ENCODE measurements at places on chromosomes 12 and 14. TPM values are rescaled to one million over a fixed set of nuclear protein-coding genes. Genes with fewer than 3 reads are reported as not detected.

DNA sequence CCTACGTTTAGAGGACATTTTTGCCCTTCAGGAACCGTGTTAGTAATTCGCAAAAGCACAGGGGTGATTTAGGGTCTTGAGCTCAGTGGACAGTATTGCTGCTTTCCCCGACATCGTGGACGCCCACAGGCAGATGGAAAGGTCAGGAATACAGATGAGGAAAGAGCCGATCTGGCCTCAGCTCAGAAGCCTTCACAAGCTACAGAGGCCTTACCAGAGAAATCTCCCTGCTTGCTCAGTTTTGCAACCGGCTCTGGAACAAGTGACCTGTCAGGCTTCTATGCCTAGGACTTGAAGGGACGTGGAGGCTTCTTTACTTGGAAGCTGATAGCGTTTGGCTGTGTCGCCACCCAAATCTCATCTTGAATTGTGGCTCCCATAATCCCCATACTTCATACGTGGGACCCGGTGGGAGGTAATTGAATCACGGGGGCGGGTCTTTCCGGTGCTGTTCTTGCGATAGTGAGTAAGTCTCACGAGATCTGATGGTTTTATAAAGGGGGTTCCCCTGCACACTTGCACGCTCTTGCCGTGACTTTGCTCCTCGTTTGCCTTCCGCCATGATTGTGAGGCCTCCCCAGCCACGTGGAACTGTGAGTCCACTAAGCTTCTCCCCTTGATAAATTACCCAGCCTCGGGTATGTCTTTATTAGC, 332.5 kb downstream of the MED13L start:
- no peaks in the 10 kb centered on the region for H3K36me3 ChIP-seq
- no peak overlapping the region for H3K27ac ChIP-seq
- DNase-seq: no peak
- H3K27me3 ChIP-seq: no peaks in the 10 kb centered on the region

GRCh38 chr14:76564471-76565422, 188.8 kb downstream of the ESRRB start:
- no peaks in the 10 kb centered on the region for H3K27me3 ChIP-seq
- DNase-seq: no peak
- H3K4me1 ChIP-seq: no peaks in the 10 kb centered on the region
- H3K27ac ChIP-seq: no peak overlapping the region
- H3K36me3 ChIP-seq: no peaks in the 10 kb centered on the region
- H3K4me3 ChIP-seq: no peak overlapping the region

DNA sequence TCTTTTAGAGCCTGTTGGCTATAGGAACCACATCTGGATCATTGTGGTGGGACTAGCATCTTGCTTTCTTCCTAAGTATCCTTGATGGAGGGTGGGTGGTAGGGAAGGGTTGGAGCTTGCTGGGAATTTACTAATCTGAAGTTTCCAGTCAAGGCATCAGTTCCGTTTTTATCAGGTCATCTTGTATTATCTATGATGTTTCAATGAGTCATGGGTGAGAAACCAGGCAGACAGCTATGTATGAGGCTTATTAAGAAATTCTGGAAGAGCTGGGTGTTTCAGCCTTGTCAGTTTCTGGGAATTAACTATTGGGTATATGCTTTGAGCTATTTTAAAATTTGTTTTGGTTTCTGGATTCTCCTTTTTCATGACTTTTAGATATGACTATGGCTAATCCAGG, 11.3 kb downstream of the TSFM start:
- no peaks in the 10 kb centered on the region for H3K27me3 ChIP-seq
- no peak for DNase-seq
- peaks cover 4% of the 10 kb centered on the region for H3K4me1 ChIP-seq
- H3K36me3 ChIP-seq: peaks cover 46% of the 10 kb centered on the region
- H3K4me3 ChIP-seq: no peak overlapping the region
- H3K27ac ChIP-seq: no peak overlapping the region

- no peaks in the 10 kb centered on the region for H3K4me1 ChIP-seq
- H3K36me3 ChIP-seq: no peaks in the 10 kb centered on the region
- no peak for DNase-seq
- H3K27me3 ChIP-seq: no peaks in the 10 kb centered on the region
Measured at GRCh38 chr12:30988646-30989286, 62.2 kb downstream of the TSPAN11 start.

DNA sequence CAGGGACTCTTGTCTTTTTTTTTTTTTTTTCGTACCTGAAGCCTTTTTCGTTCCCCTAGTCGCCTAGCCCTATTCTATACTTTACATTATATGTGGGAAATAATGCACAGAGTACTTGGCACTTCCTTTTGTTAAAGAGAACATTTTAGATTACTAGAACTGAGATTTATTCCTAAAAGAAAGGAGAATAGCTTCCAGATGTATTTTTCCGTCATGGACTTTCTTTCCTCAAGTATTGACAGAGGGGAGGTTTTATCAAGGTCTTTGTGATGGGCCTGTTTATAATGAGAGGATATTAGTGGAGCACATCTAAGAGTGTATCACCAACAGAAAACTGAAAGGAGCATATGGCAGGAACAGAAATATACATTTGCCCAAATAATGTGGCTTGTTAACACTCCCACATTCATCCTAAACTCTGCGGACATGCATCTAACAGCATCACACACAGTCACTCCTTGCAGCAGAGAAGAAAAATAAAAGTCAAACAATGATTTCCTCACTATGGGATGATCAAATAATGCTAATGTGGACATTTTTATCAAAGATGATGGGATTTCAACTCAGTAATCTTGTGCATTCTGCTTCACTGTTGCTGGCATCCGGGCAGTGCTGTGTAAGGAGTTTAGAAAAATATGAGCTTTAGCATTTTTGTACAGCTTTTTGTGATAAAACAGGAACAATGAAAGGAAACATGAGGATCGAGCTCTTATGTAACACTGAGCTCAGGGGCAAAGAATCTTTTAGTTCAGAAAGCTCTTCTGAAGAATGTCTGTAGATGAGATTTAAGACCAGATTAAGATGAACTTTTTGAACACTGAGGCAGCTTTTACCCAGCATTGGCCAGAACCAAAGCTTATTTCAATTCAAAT, 183.1 kb downstream of the EGLN3 start:
- H3K36me3 ChIP-seq: no peaks in the 10 kb centered on the region
- no peak overlapping the region for H3K4me3 ChIP-seq
- no peak for DNase-seq
- peaks cover 5% of the 10 kb centered on the region for H3K27me3 ChIP-seq

GRCh38 chr12:6337958-6338433, 3.9 kb downstream of the TNFRSF1A start:
- peaks cover 50% of the 10 kb centered on the region for H3K4me1 ChIP-seq
- no peak overlapping the region for H3K27ac ChIP-seq
- H3K4me3 ChIP-seq: no peak overlapping the region
- H3K27me3 ChIP-seq: no peaks in the 10 kb centered on the region

DNA sequence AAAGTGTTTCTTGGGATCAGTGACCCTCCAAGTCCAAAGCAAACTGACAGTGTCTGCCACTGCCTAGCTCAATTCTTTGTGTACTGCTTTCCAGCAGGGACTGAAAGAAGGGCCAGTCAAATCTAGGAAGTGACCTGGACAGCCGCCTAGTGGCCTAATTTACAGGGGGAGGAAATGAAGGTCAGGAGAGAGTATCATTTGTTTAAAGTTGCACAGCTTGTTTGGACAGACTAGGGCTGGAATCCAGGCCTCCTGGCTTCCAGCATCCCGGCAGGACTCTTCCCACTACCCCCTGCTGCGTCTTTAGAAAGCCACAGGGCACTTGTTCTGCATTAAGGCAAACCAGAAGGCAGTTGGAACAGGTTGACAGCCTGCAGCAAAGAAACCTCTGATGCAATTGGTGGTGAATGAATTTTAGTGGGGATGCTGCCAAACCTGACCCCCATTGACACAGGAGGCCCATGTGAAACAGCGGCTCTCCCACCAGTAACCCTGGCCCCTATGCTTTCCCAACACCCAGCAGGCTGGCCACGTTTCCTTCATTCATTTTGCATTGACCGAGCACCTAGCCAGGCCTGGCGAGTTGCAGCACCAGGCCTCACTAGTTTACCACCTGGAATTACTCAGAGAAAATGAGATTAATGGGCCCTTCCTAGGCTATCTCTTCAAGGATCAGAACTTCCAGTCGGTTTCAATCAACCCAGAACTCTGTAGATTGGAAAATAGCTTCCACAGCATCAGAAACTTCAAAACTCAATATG, 28.2 kb downstream of the GALNT16 start:
- no peaks in the 10 kb centered on the region for H3K27me3 ChIP-seq
- no peak overlapping the region for H3K4me3 ChIP-seq
- H3K4me1 ChIP-seq: no peaks in the 10 kb centered on the region
- no peak overlapping the region for H3K27ac ChIP-seq
- no peaks in the 10 kb centered on the region for H3K36me3 ChIP-seq

DNA sequence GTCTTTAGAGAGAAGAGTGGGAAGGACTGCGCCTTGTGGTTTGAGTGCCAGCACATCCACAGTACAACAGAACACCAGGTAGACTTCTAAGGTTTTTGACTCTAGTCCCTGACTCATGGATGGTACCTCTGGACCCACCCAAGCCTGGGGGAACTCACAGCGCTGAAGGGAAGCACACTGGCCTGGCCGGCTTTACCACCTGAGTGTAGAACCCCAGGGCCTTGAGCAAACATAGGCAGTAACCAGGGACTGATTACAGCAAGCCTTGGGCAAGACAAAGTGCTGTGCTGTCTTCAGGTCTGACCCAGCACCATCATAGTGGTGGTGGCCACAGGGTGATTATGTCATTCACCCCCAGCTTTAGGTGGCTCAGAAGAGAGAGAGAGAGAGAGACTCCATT, 17.2 kb downstream of the EML5 start:
- H3K4me1 ChIP-seq: no peaks in the 10 kb centered on the region
- H3K27me3 ChIP-seq: no peaks in the 10 kb centered on the region
- H3K4me3 ChIP-seq: no peak overlapping the region
- peaks cover 2% of the 10 kb centered on the region for H3K36me3 ChIP-seq
- no peak overlapping the region for H3K27ac ChIP-seq

DNA sequence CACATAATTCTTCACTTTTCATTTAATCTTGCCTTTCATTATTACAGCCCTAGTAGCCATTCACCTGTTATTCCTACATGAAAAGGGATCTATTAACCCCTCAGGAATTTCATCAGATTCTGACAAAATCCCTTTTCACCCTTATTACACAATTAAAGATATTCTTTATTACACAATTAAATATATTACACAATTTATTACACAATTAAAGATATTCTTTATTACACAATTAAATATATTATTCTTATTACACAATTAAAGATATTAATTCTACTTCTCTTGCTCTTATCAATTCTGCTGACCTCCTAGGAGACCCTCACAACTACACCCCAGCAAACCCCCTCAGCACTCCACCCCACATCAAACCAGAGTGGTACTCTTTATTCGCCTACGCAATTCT, 77.1 kb downstream of the SINHCAF start:
- H3K4me3 ChIP-seq: no peak overlapping the region
- no peaks in the 10 kb centered on the region for H3K4me1 ChIP-seq
- no peaks in the 10 kb centered on the region for H3K36me3 ChIP-seq
- DNase-seq: no peak
- H3K27me3 ChIP-seq: peaks cover 2% of the 10 kb centered on the region

- H3K4me3 ChIP-seq: no peak overlapping the region
- no peak for DNase-seq
- H3K27me3 ChIP-seq: no peaks in the 10 kb centered on the region
- peaks cover 17% of the 10 kb centered on the region for H3K4me1 ChIP-seq
- H3K36me3 ChIP-seq: peaks cover 12% of the 10 kb centered on the region
- H3K27ac ChIP-seq: no peak overlapping the region
Measured at GRCh38 chr14:77104393-77104792, 6.3 kb downstream of the CIPC start.

DNA sequence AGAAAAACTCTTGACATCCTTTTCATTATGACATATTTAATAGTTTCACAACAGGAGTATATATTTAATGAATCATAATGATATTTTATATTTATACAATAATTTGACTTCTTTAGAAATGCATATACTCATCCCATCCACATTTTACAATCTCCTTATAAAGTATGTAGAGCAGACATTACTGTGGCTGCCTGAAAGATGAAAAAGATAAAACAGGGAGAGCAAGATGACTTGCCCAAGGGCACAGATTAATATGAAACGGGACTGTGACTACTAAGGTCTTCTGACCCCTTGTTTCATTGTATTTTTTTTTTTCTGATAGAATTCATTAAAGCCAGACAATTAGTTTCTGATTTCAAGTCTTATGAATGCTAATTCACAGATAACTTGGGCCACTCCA, 293.6 kb downstream of the SOX5 start:
- H3K4me3 ChIP-seq: no peak overlapping the region
- no peaks in the 10 kb centered on the region for H3K36me3 ChIP-seq
- H3K27me3 ChIP-seq: no peaks in the 10 kb centered on the region
- no peak overlapping the region for H3K27ac ChIP-seq

DNA sequence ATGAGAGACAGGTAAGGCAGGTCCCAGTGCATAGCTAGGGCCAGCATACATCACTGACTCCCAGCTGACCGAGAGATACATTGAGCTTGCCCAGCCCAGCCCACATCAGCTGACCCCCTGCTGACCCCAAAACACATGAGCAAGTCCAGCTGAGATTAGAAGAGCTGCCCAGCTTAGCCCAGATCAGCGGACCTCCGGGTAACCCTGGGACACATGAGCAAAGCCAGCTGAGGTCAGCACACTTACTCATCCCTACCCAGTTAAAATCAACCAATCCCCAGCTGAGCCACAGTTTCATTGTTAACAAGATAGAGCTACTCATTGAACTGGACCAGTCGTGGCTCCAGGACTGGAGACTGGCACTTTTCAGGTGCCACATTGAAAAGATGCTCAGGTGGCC, 21.8 kb upstream of the FBXO34 start:
- H3K27ac ChIP-seq: no peak overlapping the region
- no peaks in the 10 kb centered on the region for H3K36me3 ChIP-seq

DNA sequence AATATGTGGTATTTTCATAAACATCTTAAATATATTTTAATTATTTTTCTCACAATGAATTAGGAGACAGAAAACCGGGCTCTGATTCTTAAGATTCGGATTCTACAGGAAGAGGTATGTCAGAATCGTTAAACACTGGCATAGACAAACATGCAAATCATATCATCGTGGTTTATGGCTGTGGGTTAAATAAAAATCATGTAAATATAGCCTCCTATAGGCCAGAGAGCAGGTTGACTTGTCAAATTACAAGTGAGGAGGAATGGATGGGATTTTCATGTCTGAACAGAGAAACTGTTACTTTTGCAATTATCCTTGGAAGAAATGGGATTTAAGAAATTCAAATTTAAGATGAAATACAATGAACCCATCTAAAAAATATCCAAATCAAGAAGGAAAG, 74.9 kb upstream of the BCAT1 start:
- H3K27ac ChIP-seq: no peak overlapping the region
- H3K27me3 ChIP-seq: peaks cover 3% of the 10 kb centered on the region
- no peak overlapping the region for H3K4me3 ChIP-seq

GRCh38 chr12:87305481-87305880, 723.7 kb downstream of the C12orf50 start:
- DNase-seq: no peak
- H3K4me3 ChIP-seq: no peak overlapping the region

GRCh38 chr14:94934276-94934810, 164.4 kb upstream of the GSC start:
- H3K4me3 ChIP-seq: no peak overlapping the region
- DNase-seq: no peak
- no peaks in the 10 kb centered on the region for H3K4me1 ChIP-seq
- no peaks in the 10 kb centered on the region for H3K36me3 ChIP-seq
- H3K27ac ChIP-seq: no peak overlapping the region

The FLRT2 gene
- not detected for total RNA-seq

The PZP gene
- total RNA-seq: not detected

The KRT2 gene
- 0.10 TPM for total RNA-seq

The ANKRD52 gene
- total RNA-seq: 45.9 TPM

The NFE2 gene
- total RNA-seq: not detected

The SBNO1 gene
- 41.8 TPM for total RNA-seq

The TAS2R10 gene
- 0.25 TPM for total RNA-seq

The BLOC1S1 gene
- 181 TPM for total RNA-seq

The SSTR1 gene
- total RNA-seq: not detected

Data from activated CD4-positive, alpha-beta T cell treated with anti-CD3 and anti-CD28 coated beads, Interleukin-2, amount 10 ng/mL, durations not matched to agents 7 days and 5 days (primary cell).